ENCODE measurements at places on chromosomes 7 and 10.

DNA sequence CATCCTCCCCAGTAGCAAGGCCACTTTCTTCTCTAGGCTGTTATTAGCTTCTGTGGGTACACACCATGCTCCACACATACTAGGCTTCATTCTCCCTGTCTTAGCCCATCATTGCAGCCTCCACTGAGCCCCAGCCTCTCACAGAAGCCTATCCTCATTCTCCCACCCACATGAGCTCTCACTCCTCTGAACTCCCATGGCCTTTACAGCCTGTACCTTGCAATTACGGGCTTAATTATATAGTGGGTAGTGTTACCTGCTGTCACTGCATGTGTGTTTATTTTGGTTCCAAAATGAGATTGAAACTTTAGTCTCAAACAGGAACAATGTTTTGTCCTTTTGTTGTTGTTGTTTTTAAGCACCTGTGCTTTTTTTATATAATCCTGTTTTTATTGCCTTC is 460.0 kb downstream of the KCNMA1 start:
- no peak for DNase-seq

DNA sequence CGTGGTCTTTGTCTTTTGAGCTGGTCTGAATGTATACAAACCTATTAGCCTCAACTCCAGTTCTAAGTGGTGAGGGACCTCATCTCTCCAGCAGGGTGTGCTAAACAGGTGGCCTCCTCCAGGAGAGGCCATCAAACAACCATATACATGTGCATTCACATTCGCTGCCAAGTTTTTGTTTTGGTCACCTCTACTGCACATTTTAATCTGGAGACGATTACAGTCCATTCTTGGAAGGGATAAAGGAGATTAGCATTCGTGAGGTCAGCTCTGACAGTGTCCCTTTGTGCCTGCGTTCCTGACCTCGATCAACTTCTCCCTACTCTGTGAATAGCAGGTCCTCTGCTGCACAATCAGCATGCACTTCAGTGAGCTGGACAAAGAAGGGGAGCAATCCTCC is 60.8 kb downstream of the RHOBTB1 start:
- peak; percentile 31 for DNase-seq

DNA sequence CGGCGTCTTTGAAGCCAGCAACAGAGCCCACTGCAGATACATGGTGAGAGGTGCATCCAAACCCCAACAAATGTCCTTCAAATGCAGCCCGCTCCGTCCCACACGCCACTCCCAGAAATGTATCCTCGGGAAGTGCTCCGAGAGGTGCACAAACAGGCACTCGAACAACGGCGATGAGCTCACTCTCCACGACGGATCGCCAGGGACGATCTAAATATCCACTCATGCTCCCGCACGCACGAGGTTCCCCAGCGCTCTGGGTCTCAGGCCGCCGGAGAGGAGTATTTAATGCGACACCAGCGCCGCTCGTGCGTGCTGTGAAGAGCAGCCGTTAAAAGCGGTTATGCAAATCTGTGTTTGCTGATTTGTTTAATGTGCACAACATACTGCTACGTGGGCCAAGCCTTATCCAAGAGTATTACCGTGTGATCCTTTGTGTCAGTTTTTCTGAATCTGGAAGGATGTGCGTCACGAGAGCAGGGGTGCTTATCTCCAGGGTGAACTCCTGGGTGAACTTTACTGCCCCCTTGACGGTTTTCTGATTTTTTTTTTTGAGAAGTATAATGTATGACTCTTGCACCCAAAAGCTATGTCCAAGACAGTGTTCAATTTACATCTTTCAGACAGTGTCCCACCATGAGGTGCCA is 48.5 kb upstream of the PPP2R2D start:
- DNase-seq = no peak

DNA sequence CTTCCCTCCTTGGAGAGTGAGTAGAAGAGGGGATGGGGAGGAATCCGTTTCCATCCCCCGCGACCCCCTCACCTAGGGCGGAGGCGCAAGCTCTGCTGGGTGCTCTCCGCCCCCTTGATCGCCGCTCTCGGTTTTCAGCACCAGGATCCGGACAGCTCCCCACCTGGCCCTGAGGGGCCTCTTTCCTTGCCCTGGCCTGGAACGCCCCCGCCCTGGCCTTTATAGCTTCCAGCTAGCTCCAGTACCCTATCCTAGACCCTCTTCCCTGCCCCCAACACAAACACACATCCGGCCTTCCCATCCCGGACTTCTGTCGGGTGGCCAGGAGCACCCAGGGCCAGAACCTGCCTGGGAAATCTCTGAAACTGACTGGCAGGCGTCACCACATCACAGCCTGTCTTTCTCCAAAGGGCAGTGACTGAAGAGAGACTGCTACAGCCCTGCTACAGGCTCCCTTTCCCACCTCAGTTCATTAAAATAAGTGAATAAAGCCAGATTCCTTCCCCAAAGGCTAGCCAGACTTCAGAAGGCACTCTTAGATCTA is 72.3 kb upstream of the LEP start:
- no peak for DNase-seq

DNA sequence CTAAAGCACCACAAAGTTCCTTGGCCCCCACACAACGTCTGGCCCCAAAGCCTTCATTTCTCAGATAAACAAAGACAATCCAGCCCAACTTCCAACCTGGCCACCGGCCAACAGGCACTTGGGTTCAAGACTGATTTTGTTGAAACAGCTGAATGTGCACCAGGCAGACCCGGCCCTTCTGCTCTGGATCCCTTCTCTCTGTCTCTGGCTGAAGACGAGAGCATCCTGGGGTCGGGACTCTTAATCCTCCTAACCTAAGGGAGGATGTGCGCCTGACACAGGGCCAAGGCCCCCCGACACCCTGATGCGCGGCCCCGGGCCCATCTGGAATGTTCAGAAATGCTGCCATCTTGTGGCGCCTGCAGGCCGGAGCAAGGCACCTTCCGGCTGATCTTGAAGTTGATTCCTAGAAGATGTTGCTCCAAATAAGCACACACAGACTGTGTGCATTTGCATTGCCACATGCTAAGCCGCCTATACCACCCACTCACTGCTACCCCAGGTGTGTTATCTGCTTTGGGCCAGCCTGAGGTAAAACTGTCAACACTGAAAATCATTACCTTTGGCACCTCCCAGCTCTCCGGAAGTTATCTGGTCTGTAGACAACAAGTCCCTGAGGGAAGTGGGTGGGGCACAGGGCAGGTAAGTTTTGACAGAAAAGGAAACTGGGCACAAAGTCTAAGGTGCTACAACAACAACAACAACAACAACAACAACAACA is 98.4 kb upstream of the HABP2 start:
- peak; percentile 31 for DNase-seq

GRCh38 chr10:99610221-99610620 is 10.0 kb downstream of the SLC25A28 start:
- no peak for DNase-seq

- DNase-seq = no peak
These were observed 117.9 kb downstream of the ADCY1 start for GRCh38 chr7:45692031-45692430.

GRCh38 chr10:84267503-84268126 is 22.8 kb downstream of the RGR start:
- DNase-seq = peak; percentile 74

DNA sequence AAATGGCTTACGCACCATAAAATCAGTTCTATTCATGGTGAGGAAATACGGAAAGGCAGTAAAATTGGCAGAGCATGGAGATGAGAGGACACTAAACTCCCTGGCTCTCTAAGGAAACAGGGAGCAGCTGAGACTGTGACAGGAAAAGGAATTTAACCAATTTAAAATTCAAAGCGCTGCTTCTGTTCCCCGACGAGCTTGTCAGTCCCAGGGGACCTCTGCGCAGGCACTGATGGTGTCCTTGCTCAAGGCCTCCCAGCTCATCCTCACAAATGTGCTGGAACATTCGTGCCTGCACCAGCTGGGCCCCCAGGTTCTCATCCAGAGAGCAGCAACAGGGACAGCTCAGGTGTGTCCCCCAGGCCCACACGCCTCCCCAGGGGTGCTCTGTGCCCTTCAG is 101.4 kb downstream of the MAD1L1 start:
- no peak for DNase-seq

GRCh38 chr7:109009636-109010035 is 440.0 kb downstream of the DNAJB9 start:
- DNase-seq = no peak

DNA sequence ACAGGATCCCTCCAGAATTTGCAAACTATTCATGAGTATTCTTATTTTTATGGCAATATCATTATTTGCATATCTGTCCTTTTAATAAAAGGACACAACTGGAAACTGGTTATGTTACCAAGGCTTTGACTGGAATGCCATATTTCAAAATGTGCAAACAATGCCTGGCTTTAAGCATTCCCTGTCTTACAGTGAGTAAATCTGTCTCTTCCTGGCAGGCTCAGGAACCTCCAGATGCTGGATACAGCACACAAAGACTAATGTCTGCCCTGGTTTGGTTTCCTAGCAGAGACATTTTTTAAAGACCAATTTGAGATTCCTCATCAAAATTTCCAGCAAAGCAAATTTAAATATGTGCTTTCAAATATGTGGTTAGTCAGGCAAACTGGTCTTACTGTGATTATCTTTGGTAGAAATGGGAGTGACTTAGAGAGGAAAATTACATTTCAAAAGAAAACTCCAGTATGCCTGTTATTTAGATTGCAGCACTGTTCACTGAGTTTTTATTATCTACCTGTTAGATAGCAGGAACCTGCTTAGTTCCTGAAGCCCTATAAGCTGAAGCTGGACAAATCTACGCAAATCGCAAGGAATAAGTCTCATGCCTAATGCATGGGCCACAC is 31.3 kb downstream of the RNF216 start:
- DNase-seq = no peak

GRCh38 chr10:18313626-18314025 is 173.4 kb downstream of the CACNB2 start:
- DNase-seq = peak; percentile 22

GRCh38 chr7:2185715-2186114 is 47.0 kb downstream of the MAD1L1 start:
- no peak for DNase-seq

GRCh38 chr7:3092468-3092867 is 48.8 kb upstream of the CARD11 start:
- no peak for DNase-seq

GRCh38 chr10:133180192-133180964 is 20.4 kb downstream of the KNDC1 start:
- DNase-seq = no peak

DNA sequence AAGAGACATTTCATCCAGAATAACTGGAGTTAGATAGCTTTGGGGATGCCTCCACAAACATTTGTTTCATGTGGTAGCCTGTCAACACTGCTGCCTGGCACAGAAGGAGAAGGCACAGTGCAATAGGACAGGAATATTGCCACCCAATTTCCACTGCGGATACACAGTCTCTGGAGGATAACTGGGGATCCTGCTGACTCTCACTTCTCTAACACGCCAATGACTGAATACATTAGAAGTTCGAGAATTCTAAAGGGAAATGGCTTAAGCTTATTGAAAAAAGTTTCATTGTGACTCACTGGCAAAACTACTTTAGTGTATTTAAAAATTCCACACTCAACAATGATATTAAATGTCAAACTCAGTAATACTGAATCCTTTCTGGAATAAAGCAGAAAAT is 12.9 kb downstream of the ARL3 start:
- DNase-seq = no peak

- no peak for DNase-seq
These were observed 50.3 kb upstream of the DOCK1 start for GRCh38 chr10:126854726-126855495.

- DNase-seq = no peak
These were observed 29.3 kb upstream of the MTPAP start for GRCh38 chr10:30378201-30378995.

GRCh38 chr7:109579901-109580300 is 1010.2 kb downstream of the DNAJB9 start:
- DNase-seq = no peak

GRCh38 chr7:41579961-41580935 is 122.6 kb downstream of the INHBA start:
- DNase-seq = peak; percentile 90

GRCh38 chr10:124708246-124708779 is 35.9 kb downstream of the FAM53B start:
- DNase-seq = no peak

DNA sequence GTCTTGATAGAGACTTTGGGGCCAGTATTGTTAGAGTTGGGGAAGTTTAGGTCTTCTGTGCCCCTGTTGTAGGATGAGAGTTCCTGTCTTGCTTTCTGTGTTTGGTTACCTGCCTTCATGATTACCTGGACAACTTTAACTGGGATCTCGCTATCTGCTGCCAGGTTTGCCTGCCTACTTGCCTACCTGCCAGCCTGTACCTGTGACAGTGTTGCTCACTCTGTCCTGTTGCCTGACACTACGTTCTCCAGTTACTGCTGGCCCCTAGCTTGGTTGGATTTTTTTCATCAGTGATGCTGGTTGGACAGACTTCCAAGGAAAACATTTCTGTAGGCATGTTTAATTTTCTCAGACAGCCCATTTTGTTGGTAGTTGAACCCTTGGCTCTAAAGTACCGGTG is 48.4 kb downstream of the PPP1R9A start:
- DNase-seq = no peak

DNA sequence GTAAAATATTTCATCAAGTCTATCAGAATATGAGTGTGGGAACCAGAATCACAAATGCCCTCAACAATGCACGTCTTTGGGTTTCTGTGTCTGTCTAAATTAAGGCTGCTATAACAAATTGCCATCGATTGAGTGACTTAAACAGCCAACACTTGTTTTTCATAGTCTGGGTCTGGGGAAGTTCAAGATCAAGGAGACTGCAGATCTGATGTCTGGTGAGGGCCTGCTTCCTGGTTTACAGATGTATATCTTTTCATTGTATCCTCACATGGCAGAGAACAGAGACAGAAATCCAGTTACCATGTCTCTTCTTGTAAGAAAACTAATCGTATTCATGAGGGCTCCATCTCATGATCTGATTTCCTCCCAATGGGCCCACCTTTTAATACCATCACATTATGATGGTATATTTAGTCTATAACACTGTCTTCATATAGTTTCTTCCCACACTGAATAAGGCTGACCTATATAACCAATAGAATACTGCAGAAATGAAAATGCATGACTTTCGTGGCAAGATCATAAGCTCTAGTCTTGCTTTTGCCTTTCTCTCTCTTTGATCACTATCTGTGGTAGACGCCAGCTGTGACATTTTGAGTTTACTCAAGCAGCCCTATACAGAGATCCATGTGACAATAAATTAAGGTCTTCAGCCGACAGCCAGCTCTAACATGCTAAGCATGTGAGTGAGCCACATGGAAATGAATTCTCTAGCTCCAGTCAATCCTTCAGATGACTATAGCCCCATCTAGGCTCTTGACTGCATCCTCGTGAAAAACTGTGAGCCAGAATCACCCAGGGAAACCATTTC is 51.9 kb downstream of the THSD7A start:
- DNase-seq = no peak

GRCh38 chr7:155194382-155195140 is 103.1 kb upstream of the INSIG1 start:
- no peak for DNase-seq

GRCh38 chr7:36735172-36735571 is 10.9 kb upstream of the AOAH start:
- peak; percentile 56 for DNase-seq

- peak; percentile 49 for DNase-seq
These were observed 28.9 kb upstream of the TMEM72 start for GRCh38 chr10:44882166-44882720.

Measured in kidney tubule cell (primary cell).